ENCODE measurements at places on chromosomes 12 and 14.

GRCh38 chr12:2486796-2487195 lies 308.0 kb upstream of the FKBP4 start:
- no peak for DNase-seq

DNA sequence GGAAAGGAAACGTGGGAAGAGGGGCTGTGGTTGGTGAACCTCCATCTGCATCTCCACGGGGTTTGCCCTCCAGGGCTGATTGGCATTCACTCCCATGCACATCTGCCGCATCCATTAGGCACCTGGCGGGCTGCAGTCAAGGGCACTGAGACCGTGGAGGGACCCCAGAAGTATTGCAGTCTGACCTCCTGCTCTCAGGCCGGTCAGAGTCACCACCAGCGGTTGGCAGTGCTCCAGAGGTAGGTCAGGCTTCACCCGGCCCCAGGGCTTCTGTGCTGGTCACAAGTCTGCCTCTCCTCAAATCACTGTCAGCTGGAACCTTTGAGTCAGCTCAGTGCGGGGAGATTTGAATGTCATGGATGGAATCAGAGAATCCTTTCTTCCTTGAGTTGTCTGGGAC lies 132.3 kb downstream of the PAPOLA start:
- no peak for DNase-seq

- DNase-seq: no peak
These were observed 135.6 kb upstream of the MAX start for GRCh38 chr14:65237941-65238340.

DNA sequence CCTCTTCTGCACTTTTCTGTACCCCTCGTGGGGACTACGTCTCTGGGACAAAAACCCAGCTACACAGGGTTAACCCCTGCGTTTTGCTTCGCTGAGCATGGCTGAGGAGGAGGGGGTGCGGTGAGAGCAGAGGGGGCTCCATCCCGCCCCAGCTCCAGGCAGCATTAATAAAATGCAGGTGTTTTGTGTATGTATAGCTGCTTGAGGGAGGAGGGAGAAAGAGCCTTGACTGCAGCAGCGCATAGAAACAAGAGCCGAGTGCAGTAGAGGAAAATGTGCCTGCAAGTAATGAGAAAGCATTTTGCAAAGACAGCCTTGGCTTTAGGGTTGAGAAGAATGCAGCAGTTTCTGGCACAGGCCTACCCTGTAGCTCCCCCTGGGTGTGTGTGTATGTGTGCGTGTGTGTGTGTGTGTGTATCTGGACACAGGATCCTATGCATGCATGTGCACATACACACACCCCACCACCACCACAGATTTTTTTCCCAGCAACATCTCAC lies 103.9 kb downstream of the ZFP36L1 start:
- DNase-seq: no peak

- DNase-seq: no peak
These were observed 184.7 kb downstream of the SRGAP1 start for GRCh38 chr12:64029013-64029857.

DNA sequence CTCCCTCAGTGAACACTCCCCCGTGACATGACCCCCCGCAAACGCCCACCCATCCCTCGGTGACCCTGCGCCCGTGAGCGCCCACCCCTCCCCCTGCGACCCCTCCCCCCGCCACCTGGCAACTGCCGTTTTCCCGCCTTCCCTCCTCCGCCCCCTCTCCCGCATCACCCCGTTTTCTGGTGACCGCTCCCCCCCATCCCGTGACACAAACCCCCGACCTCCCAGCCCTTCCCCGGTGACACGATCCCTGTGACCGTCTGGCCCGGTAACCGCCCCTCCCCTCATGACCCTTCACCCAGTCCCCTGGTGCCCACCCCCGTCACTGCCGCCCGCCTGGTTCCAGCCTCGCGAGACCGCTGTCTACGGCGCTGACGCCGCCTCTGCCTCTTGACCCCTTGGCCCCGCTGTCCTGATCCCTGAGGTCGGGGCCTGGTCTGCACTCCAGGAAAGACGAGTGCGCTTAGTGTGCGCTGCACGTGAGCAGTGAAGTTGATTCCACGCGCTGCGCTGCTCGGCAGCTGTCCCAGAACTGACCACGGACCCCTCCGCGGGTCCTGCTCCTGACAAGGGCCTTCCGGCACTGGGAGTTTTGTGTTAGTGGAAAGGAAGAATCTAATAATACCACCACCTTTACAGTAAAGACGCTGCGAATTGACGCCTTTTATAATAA lies 59.4 kb downstream of the DDX51 start:
- peak; percentile 67 for DNase-seq

DNA sequence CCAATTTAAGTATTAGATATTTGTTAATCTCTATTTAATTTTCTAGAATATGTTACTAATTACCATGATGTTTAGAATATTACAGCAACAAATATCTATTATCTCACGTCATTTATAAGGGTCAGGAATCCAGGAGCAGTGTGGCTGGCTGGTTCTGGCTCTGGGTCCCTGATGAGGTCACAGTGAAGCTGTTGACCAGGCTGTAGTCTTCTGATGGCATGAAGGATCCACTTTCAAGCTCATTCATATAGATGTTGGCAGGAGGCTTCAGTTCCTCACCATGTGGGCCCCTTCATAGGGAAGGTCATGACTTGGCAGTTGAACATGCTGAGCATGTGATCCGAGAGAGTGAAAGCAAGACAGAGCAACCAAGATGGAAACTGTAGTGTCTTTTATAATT lies 375.6 kb downstream of the ATP23 start:
- no peak for DNase-seq

DNA sequence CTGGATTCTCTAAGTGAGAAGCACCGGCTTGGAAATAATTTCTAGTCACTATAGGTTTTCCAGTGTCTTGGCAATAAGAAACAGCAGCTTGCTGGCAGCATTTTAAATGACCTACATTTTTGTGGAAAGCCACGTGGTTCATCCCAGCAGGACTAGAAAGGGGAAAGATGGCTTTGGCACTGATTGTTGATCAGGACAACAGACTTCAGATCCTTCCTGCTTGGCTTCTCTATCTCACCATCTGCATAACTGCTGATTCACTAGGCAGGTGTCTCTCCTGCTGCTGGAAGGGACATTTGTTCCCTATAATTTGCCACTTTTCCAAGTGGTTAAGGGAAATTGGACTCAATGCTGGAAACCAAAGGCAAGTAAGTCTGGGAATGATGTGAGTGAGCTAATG lies 131.0 kb downstream of the TTC8 start:
- no peak for DNase-seq

DNA sequence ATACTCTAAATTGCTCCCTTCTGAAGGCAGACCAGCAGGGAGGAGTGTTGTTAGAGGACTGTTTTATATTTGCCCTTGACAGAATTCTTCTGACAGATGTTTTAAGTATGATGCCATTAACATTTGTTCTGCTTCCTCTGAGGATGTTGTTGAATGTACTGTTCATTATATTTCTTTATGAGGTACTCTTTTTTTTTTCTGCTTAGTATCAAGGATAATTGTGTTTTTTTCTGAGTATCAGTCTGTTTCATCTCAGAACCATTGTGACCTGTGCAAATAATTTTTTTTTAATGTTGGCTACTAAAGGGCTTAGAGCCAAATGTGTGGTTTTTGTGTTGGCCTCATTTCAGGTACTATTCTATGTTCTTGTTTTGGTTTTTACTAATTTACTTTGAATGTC lies 10.6 kb downstream of the METAP2 start:
- DNase-seq: no peak

DNA sequence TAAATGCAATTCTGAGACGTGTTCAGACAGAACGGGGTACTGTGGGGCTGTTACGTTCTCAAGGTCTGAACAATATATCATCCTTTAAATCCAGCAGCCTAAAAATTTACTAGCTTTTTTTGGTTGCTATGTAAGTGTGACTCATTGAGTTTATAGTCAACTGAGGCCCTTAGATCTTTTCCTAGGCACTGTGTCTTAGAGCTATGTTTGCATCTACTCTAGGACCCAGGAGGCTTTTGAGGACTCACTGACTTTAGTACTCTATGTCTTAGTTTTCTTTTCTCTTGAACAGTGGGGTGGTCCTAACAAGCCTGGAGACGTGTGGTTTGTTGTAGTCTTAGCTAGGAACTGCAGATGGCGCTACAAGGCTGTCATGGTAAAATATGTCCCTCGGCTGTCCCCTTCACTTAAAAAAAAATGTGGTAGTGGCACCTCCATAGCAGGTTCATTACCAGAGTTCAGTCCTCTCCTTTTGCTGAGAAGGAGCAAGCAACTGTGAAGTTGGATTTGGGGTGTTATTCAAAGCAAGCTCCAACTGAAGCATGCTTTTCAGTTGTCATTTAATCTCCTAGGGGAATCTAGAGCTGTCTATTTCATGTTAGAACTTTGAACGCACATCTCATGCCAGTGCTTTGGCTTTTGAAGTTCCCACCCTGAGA lies 8.7 kb upstream of the SPATS2 start:
- peak; percentile 56 for DNase-seq

DNA sequence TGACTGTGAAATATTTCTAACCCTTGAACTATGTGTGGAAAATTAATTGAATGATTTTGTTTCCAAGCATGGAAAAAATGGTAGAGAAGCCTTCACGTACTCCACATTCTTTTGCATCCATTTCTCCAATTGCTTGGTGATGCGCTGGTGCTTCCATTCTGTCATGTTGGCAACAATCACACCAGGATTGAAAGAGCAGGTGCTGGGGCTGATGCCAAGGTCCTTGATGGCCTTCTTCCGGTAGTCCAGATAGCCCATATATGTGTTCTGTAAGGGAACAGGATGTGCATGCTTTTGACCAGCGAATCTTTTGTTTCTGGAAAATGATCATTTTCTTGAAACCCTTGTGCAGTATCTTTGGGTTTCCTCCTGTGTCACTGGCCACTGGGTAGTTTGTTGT lies 28.6 kb downstream of the TDG start:
- DNase-seq: no peak

- DNase-seq: peak; percentile 36
These were observed 41.3 kb downstream of the MED13L start for GRCh38 chr12:116236148-116236731.

DNA sequence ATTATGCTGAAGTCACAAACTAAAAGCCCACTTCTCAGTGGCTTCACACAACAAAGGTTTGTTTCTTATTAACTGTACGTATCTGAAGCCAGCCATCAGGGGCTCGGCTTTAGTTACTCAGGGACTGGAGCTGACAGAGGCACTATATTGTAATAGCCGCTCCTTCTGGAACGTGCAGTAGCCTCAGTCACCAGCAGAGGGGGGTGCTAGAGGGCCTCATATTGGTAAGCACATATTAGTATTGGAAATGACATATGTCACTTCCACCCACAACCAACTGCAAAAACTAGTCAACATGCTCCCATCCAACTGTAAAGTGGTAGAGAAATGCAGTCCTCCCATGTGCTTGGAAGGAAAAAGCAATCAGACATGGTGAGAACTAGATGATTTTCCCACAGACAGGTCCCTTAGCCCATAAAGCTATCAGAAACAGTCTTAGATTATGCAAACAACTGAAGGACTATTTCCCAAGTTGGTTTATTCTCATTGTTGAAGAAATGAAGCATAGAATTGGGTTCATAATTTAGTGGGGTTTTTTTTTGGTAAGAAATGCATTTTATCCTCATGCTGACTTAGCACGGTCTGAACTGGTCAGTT lies 183.6 kb upstream of the G2E3 start:
- DNase-seq: no peak

GRCh38 chr14:34623506-34623905 lies 6.4 kb downstream of the SNX6 start:
- no peak for DNase-seq

- DNase-seq: no peak
These were observed 38.6 kb upstream of the SMUG1 start for GRCh38 chr12:54227376-54227775.

- DNase-seq: no peak
These were observed 73.9 kb upstream of the PAWR start for GRCh38 chr12:79764641-79765040.

DNA sequence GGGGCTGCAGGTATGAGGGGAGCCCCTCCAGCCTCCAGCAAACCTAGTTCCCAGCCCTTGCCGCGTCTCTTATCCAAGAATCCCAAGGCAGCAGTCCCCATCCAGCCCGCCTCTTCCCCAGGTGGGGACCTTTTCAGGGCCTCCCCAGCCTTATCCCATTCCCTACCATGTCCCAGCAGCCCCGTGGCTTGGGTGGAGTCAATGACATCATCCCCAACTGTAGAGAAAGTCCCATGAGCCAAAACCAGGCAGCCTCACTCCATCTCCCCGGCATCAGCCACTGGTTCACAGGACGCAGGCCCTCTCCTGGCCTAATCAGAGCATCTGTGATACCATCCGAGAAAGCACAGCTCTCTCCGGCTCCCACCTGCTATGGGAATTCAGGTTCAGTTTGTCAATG lies 131.0 kb downstream of the NCOR2 start:
- no peak for DNase-seq

GRCh38 chr14:99663386-99664057 lies 18.6 kb downstream of the HHIPL1 start:
- no peak for DNase-seq

GRCh38 chr12:3073438-3074250 lies 3.5 kb upstream of the TSPAN9 start:
- peak; percentile 82 for DNase-seq

DNA sequence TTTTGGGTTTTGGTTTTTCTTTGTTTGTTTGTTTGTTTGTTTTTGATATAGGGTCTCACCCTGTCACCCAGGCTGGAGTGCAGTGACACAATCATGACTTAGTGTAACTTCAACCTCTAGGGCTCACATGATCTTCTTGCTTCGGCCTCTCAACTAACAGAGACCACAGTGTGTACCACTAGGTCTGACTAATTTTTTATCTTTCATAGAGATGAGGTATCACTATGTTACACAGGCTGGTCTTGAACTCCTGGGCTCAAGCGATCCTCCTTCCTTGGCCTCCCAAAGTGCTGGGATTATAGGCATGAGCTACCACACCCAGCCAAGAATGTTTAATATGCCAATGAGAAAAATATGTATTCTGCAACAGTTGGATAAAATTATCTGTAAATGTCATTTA lies 29.6 kb upstream of the USP15 start:
- no peak for DNase-seq

DNA sequence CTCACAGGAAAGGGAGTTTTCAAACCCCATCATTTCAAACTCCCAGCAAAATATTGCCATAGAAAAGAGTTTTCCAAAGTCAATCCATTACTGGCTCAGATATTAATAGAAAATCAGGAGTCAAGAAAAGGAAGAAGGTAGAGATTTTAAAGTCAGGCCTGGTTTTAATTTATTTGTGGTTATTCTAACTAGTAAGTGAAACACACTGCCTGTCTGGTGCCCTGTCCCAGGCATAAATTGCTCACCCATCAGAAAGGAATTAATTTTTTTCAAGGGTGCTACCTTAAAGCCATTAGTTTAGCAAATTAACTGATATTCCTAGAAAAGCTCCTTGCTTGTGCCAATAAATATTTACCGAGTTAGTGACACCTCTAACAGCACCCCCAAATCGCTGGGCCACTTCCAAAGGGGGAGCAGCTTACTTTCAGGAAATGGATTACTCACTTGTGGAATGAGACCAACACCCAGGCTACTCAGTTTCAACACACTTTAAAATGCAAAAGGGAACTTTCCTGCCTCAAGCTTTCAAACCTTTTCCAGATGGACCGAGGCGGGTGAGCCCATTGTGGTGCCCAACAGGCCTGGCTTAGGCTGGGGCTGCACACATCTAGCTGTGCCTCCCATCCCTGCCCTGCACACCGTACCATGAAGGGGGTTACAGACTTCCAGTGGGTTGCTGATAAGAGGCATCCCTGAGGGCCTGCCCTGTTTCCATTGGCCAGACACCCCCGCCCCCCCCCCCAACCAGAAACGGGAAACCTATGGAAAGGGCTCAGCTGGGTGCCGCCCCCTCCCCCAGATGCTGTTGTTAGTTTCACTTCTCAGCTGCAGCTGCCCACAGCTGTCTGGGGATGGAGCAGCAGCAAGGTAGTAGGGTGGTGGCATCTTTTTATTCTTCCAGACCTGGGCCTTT lies 117.2 kb downstream of the SAMD4A start:
- DNase-seq: no peak

- DNase-seq: no peak
These were observed 53.5 kb upstream of the PPP1R12A start for GRCh38 chr12:79988368-79988767.

Measured in frontal cortex (tissue), 4 donors.